SK-MEL-5 (cell line): ENCODE measurements at places on chromosomes 6 and 20.

DNA sequence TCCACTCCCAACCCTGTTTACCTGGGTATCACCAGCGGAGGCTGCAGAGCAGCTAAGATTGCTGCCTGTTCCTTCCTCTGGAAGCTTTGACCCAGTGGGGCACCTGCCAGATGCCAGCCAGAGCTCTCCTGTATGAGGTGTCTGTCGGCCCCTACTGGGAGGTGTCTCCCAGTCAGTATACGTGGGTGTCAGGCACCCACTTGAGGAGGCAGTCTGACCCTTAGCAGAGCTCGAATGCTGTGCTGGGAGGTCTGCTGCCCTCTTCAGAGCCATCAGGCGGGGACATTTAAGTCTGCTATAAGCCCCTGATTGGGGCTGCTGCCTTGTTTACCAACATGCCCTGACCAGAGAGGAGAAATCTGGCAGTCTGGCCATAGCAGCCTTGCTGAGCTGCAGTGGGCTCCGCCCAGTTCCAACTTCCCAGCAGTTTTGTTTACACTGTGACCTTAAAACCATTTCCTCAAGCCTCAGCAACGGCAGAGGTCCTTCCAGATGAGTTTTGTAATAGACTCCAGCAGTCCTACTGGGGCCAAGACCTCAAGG, 2.8 kb downstream of the RAET1E start:
- DNase-seq: no peak

DNA sequence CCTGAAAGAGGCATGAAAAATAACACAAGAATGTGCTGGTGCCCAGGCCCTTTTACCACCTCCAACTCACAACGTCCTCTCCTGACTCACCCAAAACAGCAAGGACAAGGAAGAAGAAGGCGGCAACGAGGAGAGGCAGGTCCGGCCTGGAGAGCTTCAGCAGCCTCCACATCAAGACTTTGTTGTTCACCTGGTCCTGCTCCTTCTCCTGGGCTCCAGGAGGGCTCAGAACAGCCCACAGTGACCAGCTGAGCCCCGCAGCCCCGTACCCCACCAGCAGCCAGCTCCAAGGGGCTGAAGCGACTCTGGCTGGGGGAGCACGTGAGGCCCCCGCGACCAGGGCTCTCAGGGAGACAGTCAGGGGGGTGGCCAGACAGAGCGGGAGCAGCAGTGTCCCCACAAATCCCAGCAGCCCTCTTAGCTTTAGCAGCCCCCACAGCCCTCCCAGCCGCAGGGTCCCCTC, 857 bp downstream of the TAP2 start:
- DNase-seq: no peak

- no peak for DNase-seq
These were observed 233.2 kb upstream of the SYNDIG1 start for GRCh38 chr20:24236201-24236600.

DNA sequence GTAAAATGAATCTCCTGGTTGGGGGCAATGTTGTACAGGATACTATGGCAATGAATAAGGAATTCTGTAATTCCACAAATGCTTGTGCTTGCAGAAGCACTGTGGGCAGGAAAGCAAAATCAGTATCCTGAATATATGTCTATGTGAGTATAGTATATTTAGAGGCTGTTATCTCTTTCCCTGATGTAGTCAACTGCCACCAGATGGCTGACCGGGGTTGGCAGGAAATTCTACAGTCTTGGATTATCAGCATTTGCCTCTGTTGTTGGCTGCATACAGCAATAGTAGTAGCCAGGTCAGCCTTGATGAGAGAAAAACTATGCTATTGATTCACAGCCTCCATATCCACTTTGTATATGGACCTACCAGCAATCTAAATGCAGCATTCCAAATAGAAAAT, 425.1 kb upstream of the JAG1 start:
- DNase-seq: peak; percentile 64

DNA sequence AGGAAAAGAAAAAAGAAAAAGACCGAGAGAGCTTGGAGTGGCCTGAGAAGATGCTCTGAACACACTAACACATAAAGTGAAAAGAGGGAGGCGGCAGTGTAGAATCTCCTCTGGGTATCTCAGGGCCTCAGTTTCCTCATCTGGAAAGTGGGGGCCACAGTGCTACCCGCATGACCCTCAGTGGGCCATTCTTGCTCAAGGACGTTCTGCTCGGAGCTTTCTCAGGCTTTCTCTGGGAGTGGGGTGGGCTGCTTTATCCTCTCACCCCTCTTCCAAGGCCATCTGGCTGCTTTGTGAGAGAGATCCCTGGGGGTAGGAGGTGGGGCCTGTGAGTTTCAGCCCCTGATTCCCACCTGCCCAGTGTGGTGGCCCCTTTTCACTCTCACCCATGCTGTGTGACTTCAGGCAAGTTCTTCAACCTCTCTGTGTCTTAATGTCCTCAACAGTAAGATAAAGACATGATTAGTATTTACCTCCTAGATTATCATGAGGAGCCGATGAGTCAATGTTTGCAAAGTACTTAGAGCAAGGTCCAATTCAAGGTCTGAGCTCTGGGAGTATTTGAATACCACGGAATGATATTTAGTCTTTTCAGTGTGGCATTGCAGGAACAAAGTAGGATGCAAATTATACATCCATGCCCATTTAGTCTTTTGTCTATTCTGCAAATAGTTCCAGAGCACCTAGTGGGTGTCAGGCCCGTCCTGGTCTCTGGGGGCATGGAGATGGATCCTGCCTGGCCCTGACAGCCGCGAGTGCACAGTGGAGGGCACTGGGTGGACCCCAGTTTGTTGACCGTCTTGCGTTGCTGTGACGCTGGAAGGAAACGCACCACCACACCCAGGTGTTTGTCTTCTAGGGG, 34.3 kb downstream of the SRC start:
- no peak for DNase-seq

DNA sequence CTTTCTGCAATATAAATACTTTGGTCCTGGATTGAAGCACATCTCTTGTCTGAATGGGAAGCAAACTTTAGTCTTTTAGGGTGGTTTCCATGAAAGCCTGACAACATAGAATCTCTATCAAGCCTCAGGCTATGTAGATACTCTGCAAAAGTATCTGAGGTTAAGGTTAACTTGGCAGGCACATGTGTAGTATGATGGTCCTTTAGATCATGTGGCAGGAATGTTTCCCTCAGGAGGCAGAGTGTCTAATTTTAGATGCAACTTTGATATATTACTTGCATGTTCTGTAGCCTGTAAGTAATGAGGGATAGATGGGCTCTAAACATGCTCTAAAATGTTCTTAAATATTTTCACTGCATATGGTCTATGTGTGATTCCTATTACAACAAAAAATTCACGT, 8.2 kb downstream of the MYB start:
- no peak for DNase-seq

DNA sequence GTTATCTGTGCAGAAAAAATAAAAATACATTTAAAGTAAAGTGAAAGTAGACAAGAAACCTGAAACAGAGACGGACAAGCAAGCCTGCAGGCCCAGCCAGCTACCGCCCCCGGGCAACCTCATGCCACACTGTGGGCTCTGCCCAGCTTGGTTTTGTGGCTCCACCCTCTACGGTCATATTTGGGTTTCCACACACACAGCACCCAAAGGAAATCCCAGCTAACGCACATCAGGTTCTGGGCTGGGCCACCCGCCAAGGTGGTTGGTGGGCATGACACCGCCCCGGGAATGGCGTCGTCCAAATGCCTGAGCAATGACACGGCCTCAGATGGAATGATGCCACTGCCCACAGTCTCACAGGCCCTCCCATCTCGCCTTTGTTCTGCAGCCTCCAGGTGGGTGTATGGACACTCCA, 22.9 kb downstream of the FAM110A start:
- DNase-seq: peak; percentile 13

DNA sequence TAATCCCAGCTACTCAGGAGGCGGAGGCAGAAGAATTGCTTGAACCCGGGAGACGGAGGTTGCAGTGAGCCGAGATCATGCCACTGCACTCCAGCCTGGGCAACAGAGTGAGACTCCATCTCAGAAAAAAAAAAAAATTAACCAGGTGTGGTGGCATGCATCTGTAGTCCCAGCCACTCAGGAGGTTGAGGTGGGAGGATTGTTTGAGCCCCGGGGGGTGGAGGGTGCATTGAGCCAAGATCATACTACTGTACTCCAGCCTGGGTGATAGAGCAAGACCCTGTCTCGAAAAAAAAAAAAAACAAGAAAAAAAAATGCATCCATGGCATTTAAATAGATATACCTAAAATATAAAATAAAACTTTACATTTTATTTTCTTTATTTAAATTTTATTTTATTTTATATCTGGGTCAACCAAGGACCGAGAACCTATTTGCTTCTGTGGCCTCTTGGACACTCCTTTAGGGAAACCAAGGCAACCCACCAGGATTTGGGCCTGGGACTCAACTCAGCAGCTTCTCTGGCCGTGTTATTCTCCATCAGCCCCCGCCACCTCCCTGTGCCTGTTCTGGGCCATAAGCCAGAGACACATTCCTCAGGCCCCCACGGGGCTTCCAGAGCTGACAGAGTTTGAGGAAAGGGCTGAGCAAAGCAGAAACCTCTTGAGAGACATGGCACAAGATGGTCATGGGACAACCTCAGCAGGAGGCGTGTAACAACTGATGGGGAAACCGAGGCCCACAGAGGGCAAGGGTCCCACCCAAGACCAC, 6.2 kb downstream of the SNTA1 start:
- peak; percentile 50 for DNase-seq
